ENCODE measurements at places on chromosomes 2 and 18. TPM values are rescaled to one million over a fixed set of nuclear protein-coding genes. Genes with fewer than 3 reads are reported as not detected.

Gene SRD5A2
- total RNA-seq, result not detected

Gene EFR3B
- 0.39 TPM for total RNA-seq

- H3K27ac ChIP-seq, result no peak overlapping the region
- no peaks in the 10 kb centered on the region for H3K4me1 ChIP-seq
- H3K36me3 ChIP-seq, result no peaks in the 10 kb centered on the region
- H3K4me3 ChIP-seq, result no peak overlapping the region
- H3K27me3 ChIP-seq, result no peaks in the 10 kb centered on the region
- no peak for DNase-seq
These were observed 352.6 kb upstream of the MYT1L start for GRCh38 chr2:2683606-2684224.

- no peak for DNase-seq
- no peaks in the 10 kb centered on the region for H3K36me3 ChIP-seq
- no peak within 1 kb of the TSS for H3K27ac ChIP-seq
- no peaks in the 10 kb centered on the region for H3K4me1 ChIP-seq
These were observed at the start of gene NOTO for GRCh38 chr2:73202156-73203054. TSS of gene NOTO (plus strand) at chr2:73202574. CDS start at chr2:73202667, 93 bp downstream.

DNA sequence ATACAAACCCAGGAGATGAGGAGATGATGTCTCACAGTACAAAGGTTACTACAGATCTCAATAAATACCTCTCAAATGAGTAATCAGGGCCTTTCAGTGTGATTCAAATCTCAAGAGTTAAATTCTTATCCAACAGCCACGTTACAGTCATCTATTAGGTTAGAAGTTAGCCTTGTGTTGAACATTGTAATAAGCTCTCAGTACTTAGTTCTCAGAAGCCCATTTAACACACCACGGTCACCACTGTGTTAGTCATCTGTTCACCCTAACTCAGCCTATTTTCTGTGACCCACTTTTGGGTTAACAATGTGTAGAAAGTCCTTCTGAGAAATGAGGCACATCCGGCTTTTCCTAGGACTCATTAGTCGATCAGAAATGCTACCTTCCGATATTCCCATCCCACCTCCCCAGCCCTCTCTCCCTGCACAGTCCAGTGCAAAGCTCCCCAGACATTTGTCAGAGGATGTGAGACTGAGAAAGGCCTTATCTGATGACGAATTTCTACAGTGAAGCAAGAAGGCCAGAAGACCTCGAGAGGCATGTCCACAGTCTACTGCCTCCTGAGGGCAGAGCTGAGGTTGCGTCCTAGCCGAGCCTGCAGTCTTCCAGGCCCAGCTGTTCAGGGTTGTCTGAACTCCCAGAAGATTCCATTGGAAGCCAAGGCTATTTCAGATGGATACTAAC lies 92.6 kb downstream of the ACTR2 start:
- no peak overlapping the region for H3K4me3 ChIP-seq
- peak; percentile 69 for DNase-seq
- no peaks in the 10 kb centered on the region for H3K27me3 ChIP-seq
- H3K4me1 ChIP-seq, result peaks cover 21% of the 10 kb centered on the region

DNA sequence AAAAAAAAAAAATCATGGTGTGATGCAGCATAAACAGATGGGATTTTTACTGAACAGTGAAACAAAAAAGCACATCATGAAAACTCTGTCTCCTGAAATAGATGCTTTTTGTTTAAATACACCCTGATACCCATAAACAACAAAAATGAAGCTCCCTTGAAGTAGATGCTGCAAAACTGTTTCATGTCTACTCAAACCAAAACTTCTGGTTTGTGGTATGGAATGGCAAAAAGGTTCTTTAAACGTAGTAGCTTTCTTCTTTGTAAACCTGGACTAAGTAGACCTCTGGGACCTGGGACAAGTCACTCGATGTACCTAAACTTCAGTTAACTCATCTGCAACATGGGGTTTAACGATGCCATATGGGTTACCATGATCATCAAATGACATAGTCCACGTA lies 64.4 kb upstream of the RAPH1 start:
- no peak overlapping the region for H3K27ac ChIP-seq
- no peaks in the 10 kb centered on the region for H3K36me3 ChIP-seq
- H3K27me3 ChIP-seq, result no peaks in the 10 kb centered on the region
- no peak overlapping the region for H3K4me3 ChIP-seq

DNA sequence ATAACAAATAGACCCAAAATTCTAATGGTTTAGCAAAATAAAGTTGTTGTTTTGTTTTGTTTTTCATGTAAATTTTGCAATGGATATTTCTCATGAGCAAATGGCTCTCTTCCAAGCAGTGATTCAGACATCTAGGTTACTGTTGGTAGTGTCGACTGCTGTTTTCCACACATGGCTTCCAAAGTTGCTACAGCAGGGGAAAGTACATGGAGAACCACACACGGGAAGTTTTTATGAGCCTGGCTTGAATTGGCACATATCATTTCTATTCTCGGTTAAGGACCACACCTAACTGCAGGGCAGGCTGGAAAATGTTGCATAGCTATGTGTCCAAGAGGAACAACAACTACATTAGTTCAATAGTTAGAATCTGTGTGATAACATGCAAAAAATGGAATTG lies 262.1 kb downstream of the GALNT13 start:
- H3K4me1 ChIP-seq, result no peaks in the 10 kb centered on the region
- DNase-seq, result no peak
- H3K27me3 ChIP-seq, result no peaks in the 10 kb centered on the region
- H3K36me3 ChIP-seq, result no peaks in the 10 kb centered on the region
- no peak overlapping the region for H3K4me3 ChIP-seq
- H3K27ac ChIP-seq, result no peak overlapping the region

GRCh38 chr2:130827502-130828251 lies 9.0 kb upstream of the ARHGEF4 start:
- no peaks in the 10 kb centered on the region for H3K27me3 ChIP-seq
- peak; percentile 87 for DNase-seq
- no peak overlapping the region for H3K4me3 ChIP-seq
- H3K4me1 ChIP-seq, result peaks cover 50% of the 10 kb centered on the region
- no peaks in the 10 kb centered on the region for H3K36me3 ChIP-seq

DNA sequence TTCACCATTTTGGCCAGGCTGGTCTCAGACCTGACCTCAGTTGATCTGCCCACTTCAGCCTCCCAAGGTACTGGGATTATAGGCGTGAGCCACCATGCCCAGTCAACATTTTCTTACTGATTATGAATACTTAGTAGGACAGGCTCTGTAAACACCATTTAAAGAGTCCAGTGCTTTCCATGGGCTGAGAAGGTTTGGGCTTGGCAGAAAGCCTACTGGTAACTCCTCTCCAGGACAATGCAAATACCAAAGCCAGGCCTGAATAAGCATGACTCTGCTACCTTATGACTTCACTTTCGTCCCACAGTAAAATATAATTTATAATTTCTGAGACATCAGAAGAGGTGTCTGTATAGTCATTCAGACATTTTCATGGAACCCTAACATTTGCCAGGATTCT lies 60.2 kb upstream of the FAM117B start:
- no peak overlapping the region for H3K27ac ChIP-seq
- no peaks in the 10 kb centered on the region for H3K4me1 ChIP-seq
- no peaks in the 10 kb centered on the region for H3K36me3 ChIP-seq

- no peaks in the 10 kb centered on the region for H3K4me1 ChIP-seq
- H3K4me3 ChIP-seq, result no peak overlapping the region
- H3K27me3 ChIP-seq, result no peaks in the 10 kb centered on the region
- no peak overlapping the region for H3K27ac ChIP-seq
These were observed 149.3 kb upstream of the AQP4 start for GRCh38 chr18:27014841-27015240.

DNA sequence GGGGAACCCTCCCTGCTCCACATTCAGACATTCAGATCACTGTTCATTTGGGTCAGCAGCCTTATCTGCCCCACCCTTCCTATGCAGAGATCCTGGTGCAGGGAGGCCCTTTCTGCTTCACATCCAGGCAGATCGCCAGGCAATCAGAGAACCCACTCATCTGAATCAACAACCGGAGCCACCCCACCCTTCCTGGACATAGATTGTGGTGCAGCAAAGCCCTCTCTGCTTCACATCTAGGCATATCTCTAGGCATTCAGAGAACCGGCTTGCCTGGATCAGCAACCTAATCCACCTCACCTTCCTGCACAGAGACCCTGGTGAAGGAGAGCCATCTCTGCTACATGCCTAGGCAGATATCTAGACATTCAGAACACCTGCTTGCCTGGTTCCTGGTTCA lies 184.5 kb upstream of the CNTNAP5 start:
- H3K36me3 ChIP-seq, result no peaks in the 10 kb centered on the region
- H3K27ac ChIP-seq, result no peak overlapping the region
- DNase-seq, result no peak

GRCh38 chr18:12515550-12515949 lies 107.8 kb downstream of the PRELID3A start:
- peaks cover 3% of the 10 kb centered on the region for H3K36me3 ChIP-seq
- H3K27ac ChIP-seq, result no peak overlapping the region
- no peak overlapping the region for H3K4me3 ChIP-seq
- no peaks in the 10 kb centered on the region for H3K4me1 ChIP-seq

DNA sequence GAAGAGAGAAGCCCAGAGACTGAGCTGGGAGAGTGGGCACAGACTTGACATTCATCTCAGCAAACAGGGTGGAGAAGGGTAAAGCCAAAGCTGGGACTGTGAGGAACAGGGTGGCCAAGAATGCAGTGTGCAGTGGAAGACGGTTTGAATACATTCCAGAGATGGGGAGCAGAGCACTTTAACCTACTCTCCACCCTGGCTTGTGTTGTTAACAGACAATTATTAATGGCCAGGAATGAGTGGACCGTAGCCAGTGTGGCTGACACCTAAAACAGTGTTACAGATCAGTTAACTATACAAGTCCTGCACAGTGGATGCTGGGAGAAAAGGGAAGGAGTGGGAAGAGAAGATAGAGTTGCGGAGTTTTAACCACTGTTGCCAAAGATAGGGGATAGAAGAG lies 7.4 kb upstream of the NAB1 start:
- H3K27me3 ChIP-seq, result no peaks in the 10 kb centered on the region
- H3K4me3 ChIP-seq, result no peak overlapping the region
- no peak overlapping the region for H3K27ac ChIP-seq

All from SJSA1 (cell line).